ENCODE measurements at places on chromosomes 13 and 19. TPM values are rescaled to one million over a fixed set of nuclear protein-coding genes. Genes with fewer than 3 reads are reported as not detected.

Gene ALOX5AP
- not detected for total RNA-seq

Gene NPHS1
- not detected for total RNA-seq

Gene IGFL2
- 0.08 TPM for total RNA-seq

Gene DACT3
- 0.45 TPM for total RNA-seq

Gene ARHGEF18
- total RNA-seq, result 26.0 TPM

Gene BCKDHA
- total RNA-seq, result 115 TPM

Gene FCER2
- 0.34 TPM for total RNA-seq

Gene CRX
- total RNA-seq, result not detected

Gene NOP53
- 189 TPM for total RNA-seq

Gene FGF9
- total RNA-seq, result not detected

Gene ZNF816
- 3.6 TPM for total RNA-seq

Gene PSG2
- total RNA-seq, result not detected

Gene FBXO27
- total RNA-seq, result 21.4 TPM

Gene DIRAS1
- 0.72 TPM for total RNA-seq

Gene ZNF180
- total RNA-seq, result 10.4 TPM

Gene TEX29
- not detected for total RNA-seq

Gene WASF3
- total RNA-seq, result 4.8 TPM

Gene ZNF429
- 5.9 TPM for total RNA-seq

Gene NAPSA
- total RNA-seq, result not detected

Gene ZNF71
- total RNA-seq, result 3.5 TPM

Gene ZSCAN1
- not detected for total RNA-seq

Gene UBXN6
- 87.6 TPM for total RNA-seq

Gene NCR1
- total RNA-seq, result 0.72 TPM

Gene RFXAP
- total RNA-seq, result 3.0 TPM

Gene PGLYRP1
- not detected for total RNA-seq

Gene RNU6-9
- not detected for total RNA-seq

Gene CDX2
- 0.94 TPM for total RNA-seq

Gene CLEC17A
- total RNA-seq, result 0.21 TPM

Gene LRRC63
- 0.13 TPM for total RNA-seq

Gene SLC25A41
- total RNA-seq, result not detected
